Stimulated activated CD4-positive, alpha-beta T cell treated with anti-CD3 and anti-CD28 coated beads, Interleukin-1b, Interleukin-23, amount 100 ng/mL, for 24 hours (primary cell): ENCODE measurements at places on chromosomes 16 and 17.

GRCh38 chr16:56986361-56986760, 3.0 kb upstream of the NLRC5 start:
- DNase-seq, result no peak

DNA sequence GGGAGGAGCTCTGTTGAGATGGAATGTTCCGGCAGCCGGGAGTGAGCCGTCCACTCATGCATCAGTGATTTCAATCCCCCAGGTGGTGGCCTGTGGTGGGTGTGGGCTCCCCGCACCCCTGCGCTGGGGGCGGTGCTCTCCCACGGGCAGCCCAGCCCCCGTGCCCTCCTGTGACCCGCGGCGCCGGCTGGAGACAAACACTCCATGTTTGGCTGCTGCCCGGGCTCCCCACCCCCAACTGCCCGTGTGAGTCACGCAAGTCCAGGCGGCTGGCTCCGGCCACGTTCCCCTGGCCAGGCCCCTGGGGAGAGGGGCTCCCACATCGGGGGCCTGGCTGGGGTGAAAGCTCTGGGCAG, 29.4 kb downstream of the CACNA1H start:
- DNase-seq, result no peak

GRCh38 chr17:74861662-74862107, 2.0 kb upstream of the GRIN2C start:
- DNase-seq, result no peak

DNA sequence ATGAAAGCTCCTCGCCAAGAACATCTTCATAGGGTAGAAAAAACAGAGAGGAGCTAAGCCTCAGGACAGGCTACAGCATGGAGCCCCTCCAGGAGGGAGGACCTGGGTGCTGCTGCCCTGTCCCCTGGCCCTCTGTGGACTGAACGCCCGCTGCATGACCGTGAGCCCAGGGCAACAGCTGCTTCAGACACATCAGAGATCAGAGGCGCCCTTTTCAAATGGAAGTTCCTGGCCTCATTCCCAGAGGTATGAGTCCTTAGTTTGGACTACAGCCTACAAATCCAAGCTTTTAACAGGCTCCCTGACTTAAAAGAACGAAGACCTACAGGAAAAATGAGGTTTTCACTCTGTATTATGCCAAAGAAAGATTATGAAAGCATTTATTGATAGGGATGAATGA, 48.5 kb downstream of the ZNF18 start:
- DNase-seq, result no peak

DNA sequence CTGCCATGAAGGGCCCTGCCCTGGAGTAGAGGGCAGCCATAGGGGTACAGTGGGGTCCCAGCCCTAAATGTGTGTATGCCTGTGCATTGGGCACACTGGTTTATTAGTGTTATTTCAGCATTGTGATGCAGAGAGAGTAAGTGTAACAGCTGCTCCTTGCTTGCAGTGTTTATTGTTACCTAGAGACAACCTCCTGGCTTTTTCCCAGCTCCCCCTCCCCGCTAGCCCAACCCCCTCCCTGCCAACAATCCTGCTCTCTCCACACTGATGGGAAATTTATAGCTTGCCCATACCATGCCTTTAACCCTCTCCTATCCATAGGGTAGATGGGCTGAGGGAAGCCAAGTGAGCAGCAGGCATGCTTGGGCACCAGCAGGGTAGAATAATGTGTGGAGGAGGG, 51.3 kb downstream of the NEUROD2 start:
- no peak for DNase-seq

DNA sequence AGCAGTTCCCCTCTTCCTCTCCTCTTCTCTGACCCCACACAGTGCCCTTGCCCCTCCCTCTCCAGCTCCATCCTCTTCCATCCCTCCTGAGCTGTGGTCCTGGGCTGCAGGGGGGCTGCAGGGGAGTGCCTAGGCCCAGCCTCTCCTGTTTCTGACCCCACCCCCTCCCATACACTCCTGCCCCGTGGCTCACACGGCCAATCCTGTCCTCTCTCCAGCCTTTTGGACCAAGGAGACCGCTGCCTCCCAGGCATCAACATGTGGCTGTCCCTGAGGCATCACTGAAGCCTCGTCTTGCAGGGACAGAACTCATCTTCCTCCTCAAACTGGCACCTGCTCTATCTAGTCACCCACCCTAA, 6.7 kb downstream of the CLUH start:
- DNase-seq, result no peak

DNA sequence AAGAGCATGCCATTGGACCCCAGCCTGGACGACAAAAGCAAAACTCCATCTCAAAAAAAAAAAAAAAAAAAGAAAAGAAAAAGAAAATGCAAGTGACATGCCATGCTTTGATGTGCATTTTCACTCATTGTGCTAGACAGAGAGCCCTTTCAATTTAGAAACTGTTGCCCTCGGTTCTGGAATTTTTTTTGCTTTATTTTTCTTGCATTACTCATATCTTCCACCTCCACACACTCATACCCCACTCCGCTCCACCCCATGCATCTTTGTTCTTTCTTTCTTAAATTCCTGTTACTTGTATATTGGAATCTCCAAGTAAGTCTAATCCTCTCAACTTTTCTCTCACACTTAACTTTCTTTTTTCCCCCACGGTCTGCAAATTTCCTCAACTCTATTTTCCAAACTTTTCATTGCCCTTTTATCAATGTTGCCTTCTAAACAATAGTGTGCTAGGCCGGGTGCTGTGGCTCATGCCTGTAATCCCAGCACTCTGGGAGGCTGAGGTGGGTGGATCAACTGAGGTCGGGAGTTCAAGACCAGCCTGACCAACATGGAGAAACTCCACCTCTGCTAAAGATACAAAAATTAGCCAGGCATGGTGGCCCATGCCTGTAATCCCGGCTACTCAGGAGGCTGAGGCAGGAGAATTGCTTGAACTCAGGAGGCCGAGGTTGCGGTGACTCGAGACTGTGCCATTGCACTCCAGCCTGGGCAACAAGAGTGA, 16.8 kb upstream of the SUZ12 start:
- no peak for DNase-seq

DNA sequence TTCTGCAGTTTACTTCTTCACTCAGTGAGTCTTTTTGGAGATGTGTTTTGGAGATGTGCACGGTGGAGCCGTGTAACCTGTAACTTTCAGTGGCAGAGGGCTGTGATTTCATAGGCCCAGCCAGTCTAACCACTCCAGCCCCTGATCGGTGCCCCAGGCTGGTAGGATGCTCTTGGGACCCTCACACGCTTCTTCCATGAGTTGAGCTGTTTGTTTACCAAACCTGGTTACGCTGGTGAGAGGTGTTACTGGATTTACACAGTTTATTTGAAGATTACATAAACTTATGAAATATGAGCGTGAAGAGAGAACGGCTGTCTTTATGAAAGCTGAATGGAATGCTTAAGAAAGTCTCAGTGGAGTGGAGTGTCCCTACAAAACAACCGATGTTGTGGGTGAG, 96.7 kb downstream of the CMIP start:
- DNase-seq, result no peak
